ENCODE measurements at places on chromosomes 3 and 15.
A peak's percentile ranks its signal among the peaks of the same experiment; 100 is the strongest.

DNA sequence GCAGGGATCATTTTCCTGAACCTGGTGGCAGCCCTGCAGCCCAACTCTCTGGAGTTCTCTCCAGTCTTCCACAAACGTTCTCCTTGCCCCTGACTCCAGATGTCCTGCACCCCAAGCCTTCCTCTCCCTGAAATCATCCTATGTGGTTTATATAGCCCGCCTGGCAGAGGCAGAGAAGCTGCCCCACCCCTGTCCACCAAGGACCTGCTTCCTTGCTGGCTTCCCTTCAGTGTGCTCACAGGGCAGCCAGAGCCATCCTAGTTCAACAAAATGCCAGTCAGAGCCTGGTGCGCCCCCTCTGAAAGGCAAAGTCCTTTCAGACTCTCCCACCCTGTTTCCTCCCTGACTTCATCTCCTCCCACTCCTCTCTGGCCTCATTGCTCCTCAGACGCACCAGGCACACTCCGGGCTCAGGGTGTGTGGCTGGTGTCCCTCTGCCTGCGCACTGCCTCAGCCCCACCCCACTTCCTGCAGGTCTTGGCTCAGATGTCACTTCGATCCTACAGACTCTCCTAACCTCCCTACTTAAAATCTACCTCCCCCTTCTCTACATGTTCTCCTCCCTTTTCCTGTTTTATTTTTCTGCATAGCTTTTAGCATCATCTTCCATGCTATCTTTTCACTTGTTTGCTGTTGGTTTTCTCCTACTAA lies 5.9 kb downstream of the KBTBD13 start:
- DNase-seq, result no peak

DNA sequence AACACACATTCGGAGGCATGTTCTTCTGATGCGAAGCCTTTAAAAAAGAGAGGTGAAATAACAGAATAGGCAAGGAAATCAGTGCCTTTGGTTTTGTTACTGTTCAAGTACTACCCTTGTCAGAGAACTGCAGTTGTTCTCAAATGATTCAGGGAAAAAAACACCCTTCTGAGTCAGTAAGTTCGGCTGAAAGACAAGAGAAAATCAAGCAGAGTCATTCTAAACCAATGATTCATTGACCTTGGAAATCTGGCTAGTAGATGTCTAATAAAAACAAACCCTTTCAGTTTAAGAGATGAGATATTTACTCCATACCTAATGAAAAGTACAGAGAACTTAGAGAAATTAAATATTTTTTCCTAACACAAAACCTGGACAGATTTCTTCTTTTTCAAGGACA lies 72.7 kb upstream of the ABI3BP start:
- no peak for DNase-seq

GRCh38 chr15:39361497-39361896 lies 219.4 kb upstream of the THBS1 start:
- no peak for DNase-seq

GRCh38 chr3:175346573-175347356 lies 487.6 kb downstream of the NAALADL2 start:
- no peak for DNase-seq

- DNase-seq, result no peak
Measured at GRCh38 chr3:15557511-15557946, 36.0 kb upstream of the COLQ start.

GRCh38 chr3:67864587-67865183 lies 210.3 kb upstream of the SUCLG2 start:
- DNase-seq, result no peak

DNA sequence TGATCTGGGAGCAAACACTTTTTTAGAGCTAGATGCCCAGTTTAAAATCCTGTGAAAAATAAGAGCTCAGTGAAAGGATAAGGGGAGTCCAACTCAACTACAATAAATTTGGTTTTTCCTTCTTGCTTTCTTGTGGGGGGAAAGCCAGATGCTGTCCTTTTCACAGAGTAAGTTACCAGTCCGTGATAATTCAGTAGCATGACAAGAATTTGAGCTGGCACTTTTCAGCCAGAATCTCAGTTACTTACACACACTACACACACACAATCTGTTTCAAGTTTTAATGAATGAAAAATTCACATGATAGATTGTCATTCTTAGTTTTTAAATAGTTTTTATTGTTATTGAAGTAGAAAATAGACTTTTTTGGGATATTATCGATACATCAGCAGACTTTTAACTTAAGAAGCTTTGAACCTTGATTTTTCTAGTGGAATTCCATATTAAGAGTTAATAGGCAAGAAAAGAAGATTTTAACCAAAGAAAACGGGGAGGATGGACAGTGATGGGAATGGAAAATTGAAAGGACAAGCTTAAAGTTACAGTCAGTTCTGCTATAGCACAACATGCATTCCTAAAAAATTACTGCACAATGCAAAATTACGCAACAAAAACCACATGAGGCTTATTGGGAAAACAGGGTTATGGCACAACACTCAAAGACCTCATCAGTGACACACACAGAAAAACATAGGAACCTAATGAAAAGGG lies 47.0 kb downstream of the PSMD6 start:
- DNase-seq, result no peak

DNA sequence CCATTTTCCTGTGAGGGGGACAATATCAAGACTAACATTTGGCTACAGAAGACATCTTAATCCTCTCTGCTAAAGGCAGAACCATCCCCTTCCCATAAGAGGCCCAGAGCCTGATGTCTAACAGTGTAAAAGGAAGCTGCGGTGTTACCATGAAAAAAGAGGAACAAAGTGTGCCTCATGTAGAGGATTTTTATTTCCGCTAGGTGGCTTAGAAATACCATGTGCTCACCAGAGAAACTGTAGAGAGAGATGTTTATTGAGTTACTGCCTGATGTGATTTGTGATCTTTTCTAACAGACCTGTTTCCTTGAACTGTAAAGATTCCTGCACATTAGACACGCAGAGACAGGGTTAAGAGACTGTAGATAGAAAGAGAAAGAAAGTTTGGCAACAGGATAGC lies 22.0 kb downstream of the OR5H15 start:
- no peak for DNase-seq

- DNase-seq, result no peak
Measured at GRCh38 chr3:37726525-37727290, 135.0 kb upstream of the CTDSPL start.

GRCh38 chr3:129358772-129359371 lies 69.6 kb downstream of the EFCAB12 start:
- no peak for DNase-seq

- DNase-seq, result no peak
Measured at GRCh38 chr15:53323191-53323590, 436.3 kb downstream of the WDR72 start.

DNA sequence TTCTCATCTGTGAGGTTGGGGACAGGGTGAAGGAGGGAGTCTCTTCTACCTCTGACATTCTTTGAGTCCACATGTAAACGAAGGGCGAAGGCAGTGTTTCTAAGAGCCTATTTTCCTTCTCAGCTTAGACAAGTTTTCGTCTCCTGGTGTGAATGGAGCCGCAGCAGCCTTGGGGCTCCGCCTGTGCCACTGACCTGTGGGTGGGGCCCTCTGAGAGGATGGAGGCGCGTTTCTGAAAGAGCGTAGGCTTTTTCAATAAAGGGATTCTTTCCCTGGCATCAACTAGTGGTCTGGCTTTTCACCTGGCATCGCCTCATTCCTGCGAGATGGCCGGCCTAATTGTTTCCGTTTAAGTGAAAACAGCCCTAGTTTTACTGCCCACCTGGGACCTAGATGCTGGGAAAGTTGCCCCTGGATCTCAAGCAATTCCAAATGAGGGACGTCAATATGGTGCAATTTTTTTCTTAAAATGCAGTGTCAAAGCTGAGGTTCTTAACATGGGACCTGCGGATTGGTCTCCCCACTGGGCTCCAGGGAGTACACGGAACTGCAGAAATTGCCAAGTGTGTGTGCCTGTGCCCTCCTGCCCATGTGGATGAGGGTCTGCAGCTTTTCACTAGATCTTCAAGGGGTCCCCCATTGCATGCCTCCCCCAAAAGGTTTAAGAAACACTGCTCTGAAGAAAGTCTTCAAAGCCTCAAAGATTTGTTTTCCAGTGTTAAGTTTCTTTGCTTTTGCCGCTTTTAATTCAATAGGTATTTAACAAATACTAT lies 958 bp downstream of the GLDN start:
- no peak for DNase-seq

GRCh38 chr15:51382787-51383186 lies 41.3 kb downstream of the GLDN start:
- no peak for DNase-seq

DNA sequence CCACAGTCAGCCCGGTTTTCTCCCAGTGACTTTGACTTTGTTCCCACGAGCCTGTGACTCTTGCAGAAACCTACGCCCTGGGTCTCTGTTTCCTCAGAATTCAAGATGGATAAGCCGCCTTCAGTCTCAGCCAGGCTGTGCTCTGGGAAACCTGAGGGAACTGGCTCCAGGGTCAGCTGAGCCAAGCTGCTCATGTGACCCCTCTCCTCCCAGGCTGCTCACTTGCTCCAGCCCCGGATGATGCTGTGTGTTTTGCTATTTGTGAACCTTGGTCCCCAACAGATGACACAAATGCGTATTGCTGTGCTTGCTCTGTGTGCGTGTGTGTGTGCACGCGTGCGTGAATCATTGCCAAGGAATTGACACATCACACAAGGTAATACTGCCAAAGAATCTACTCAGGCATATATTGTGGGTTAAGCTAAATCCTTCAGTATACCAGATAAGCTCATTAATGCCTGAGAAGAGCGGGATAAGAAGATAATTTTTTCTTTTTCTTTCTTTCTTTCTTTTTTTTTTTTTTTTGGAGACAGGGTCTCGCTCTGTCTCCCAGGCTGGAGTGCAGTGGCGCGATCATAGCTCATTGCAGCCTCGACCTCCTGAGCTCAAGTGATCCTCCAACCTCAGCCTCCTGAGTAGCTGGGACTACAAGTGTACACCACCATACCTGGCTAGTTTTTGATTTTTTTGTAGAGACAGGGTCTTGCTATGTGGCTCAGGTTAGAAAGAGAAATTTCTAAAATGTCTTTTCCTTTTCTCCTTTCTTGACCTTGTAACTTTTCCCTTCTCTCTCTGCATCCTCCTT lies 29.2 kb upstream of the UMPS start:
- DNase-seq, result no peak

GRCh38 chr15:99712415-99712814 lies 20.8 kb downstream of the LYSMD4 start:
- DNase-seq, result no peak

- no peak for DNase-seq
Measured at GRCh38 chr3:52195823-52196331, 2.1 kb upstream of the ALAS1 start.

- DNase-seq, result no peak
Measured at GRCh38 chr15:36579792-36580431, 486 bp downstream of the CDIN1 start.

- DNase-seq, result peak; percentile 57
Measured at GRCh38 chr3:127419182-127419581, 131.3 kb upstream of the PRR20G start.

DNA sequence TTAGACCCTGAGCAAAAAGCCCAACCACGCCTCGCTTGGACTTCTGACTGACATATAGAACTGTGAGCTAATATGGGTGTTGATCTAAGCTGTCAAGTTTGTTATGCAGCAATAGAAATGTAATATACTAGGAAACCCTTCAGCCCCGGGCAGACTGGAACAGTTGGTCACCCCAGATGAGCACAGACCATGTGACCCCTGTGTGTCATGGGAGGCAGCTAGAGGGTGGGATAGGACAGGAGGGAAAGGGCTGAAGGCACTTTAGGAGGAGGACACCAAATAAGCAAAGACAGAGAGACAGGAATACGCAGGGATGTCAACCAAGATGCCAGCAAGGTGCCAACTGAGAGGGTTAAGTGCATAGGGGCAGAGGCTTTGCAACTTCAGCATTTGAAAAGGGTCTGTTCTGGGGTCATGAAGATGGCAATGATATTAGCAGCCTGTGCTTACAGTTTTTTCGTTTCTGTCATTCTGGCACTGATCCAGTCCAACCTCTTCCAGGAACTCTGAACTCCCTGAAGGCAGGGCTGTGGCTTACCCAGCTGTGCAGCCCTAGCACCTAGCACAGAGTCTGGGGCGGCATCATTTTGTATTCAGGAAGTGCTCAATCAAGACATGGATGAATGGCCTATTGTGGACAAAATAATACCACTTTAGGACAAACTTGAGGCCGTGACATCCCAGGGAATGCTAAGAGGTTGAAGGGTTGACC lies 51.4 kb downstream of the HES1 start:
- no peak for DNase-seq

DNA sequence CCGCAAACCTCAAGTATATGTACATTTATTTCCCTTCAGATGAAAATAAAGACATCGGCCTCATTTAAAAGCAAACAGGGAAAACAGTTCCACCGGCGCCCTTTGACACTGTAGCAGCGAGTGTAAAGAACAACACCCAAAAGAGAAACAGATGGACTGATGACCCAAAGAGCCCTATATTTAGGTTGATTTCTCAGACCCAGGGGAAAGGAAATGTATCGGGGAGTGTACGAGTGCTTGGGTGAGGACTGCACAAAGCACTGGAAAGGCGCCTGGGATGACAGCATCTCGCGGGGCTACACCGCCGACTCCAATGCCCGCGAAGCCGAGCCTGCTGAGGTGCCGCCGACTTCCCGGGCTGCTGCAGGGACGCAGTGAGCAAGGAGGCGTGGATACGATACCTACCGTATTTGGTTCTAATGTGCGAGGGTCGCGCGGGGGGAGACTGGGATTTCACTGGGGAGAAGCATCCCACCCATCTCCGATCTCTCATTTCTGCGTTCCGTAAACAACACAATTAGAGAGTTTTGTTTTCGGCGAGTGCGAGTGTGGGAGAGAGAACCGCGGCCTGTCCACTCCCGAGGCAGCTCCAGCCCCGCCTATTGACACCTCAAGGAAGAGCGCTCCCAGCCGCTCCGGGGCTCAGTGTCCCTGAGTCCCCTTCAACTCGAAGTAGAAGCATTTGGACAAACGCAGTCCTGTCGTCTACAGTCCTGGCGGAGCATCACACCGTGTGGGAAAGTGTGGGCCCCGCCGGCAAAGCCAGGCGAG lies 2.0 kb downstream of the MECOM start:
- no peak for DNase-seq

DNA sequence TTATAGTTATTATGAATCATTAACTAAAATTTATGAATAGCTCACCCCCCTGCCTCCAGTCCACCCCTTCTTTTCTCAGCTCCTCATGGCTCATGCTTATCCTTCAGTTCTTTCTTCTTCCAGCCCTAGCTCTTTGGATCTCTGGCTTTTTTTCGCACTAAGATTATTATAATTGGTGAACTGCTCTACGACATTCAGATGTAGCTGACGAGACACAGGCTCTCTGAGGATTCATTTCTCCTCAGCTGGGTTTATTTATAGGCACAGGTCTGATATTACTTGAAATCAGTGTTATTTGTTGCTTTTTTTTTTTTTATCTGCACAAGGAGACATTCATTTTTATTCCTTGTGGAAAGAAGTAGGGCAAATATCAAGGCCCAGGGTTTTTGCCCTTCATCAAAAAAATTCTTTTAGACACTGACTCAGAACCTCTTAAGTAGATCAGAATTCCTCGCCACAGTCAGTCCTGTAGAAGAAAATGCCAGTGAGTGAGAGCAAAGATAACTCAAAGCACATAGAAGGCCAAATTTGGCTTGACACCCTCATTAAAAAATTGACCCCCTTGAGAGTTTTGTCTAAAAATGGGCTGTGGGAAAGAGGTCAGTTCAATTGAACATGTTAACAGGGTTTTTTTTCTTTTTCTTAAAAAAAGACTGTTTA lies 106.6 kb downstream of the MYH15 start:
- DNase-seq, result no peak
